ENCODE measurements at places on chromosomes 4 and X.

- no peaks in the 10 kb centered on the region for H3K36me3 ChIP-seq
- peak within 1 kb of the TSS; percentile 49 for H3K4me3 ChIP-seq
- H3K4me1 ChIP-seq = no peaks in the 10 kb centered on the region
- peaks cover 6% of the 10 kb centered on the region for H3K27me3 ChIP-seq
Observed at GRCh38 chr4:120922381-120923206, at the start of gene PRDM5. PRDM5 (minus strand) TSS chr4:120922726; CDS start chr4:120922608, 118 bp downstream.

- no peaks in the 10 kb centered on the region for H3K27me3 ChIP-seq
- H3K36me3 ChIP-seq = no peaks in the 10 kb centered on the region
- H3K4me3 ChIP-seq = no peak overlapping the region
- no peaks in the 10 kb centered on the region for H3K4me1 ChIP-seq
- DNase-seq = no peak
Observed at GRCh38 chrX:125765347-125765746, 400.7 kb downstream of the DCAF12L2 start.

GRCh38 chrX:155048977-155049619 lies 21.8 kb downstream of the CMC4 start:
- DNase-seq = no peak
- H3K4me3 ChIP-seq = no peak overlapping the region
- H3K36me3 ChIP-seq = no peaks in the 10 kb centered on the region
- H3K27ac ChIP-seq = no peak overlapping the region
- no peaks in the 10 kb centered on the region for H3K27me3 ChIP-seq

DNA sequence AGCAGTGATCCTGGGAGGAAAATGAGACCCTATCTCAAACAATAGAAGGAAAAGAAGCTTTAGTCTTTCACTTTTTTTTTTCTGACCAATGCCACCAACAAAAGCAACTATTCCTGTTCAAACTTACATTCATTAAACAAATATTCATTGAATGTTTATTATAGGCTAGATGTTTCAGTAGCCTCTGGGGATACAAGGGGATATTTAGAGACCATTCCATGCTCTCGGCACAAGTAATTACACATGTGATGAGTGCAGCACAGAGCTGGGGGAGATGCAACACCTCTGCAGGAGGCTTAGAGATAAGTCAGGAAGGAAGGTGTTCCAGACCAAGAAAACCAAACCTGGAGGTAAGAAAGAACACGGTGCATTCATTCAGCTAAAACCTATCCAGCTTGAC lies 68.3 kb downstream of the PALLD start:
- no peak overlapping the region for H3K4me3 ChIP-seq
- no peaks in the 10 kb centered on the region for H3K4me1 ChIP-seq
- H3K36me3 ChIP-seq = no peaks in the 10 kb centered on the region
- no peaks in the 10 kb centered on the region for H3K27me3 ChIP-seq
- no peak for DNase-seq

DNA sequence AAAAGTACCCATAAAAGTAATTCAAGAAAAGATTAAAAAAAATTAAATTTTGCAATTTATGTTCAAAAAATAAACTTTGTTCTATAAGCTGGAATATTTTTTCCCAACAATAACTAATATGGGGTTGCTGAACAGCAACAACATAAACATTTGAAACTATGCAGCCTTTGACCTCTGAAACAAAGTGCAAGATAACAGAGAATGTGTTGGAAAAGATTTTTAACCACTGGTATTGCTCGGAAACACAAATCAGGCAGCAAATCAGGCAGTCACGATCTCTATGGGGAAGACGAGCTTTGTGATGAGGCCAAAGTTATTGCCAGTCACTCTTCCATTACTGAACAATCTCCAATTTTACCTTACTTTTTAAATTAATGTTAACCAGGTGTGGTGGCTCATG lies 332.1 kb downstream of the PABPC4L start:
- no peaks in the 10 kb centered on the region for H3K36me3 ChIP-seq
- DNase-seq = no peak
- no peak overlapping the region for H3K4me3 ChIP-seq
- H3K27ac ChIP-seq = no peak overlapping the region

- H3K4me1 ChIP-seq = no peaks in the 10 kb centered on the region
- H3K36me3 ChIP-seq = no peaks in the 10 kb centered on the region
- no peak overlapping the region for H3K4me3 ChIP-seq
- no peaks in the 10 kb centered on the region for H3K27me3 ChIP-seq
Observed at GRCh38 chr4:23728971-23729370, 160.9 kb downstream of the PPARGC1A start.

GRCh38 chrX:103461156-103461555 lies 58.1 kb downstream of the RAB40A start:
- H3K27me3 ChIP-seq = no peaks in the 10 kb centered on the region
- no peak for DNase-seq
- no peaks in the 10 kb centered on the region for H3K36me3 ChIP-seq
- no peak overlapping the region for H3K4me3 ChIP-seq

GRCh38 chr4:110106931-110107296 lies 91.5 kb downstream of the ELOVL6 start:
- DNase-seq = no peak
- H3K4me1 ChIP-seq = peaks cover 28% of the 10 kb centered on the region
- no peak overlapping the region for H3K4me3 ChIP-seq

DNA sequence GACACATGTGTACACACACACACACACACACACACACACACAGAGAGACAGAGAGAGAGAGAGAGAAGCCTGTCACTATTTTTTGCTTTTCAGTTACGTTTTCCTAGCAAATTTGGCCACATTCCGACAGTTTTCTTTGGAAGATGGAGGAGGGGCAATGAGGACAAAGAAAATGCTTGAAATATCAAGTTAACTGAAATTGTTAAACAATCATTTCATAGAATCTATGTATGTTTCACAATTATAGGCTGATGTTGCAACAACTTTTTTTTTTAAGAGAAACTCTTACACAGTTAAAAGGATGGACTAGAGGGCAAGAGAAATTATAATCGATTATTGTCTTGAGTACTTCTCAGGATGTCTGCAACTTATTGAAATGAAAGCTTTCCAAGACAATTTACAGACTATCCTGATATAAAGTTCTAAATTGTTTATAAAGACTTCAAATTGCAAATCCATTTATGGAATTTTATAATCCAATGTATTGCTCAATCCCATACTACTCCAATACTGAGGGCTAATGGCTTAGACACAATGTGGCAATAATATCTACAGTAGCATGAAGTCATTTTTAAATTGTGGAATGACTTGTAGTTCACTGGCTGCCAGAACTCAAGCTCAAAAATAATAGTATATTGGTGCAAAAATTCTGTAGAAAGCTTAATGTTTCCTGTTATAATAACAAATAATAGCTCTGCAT lies 647.0 kb upstream of the PCDH7 start:
- H3K27me3 ChIP-seq = no peaks in the 10 kb centered on the region
- DNase-seq = no peak
- no peaks in the 10 kb centered on the region for H3K4me1 ChIP-seq
- H3K27ac ChIP-seq = no peak overlapping the region
- H3K4me3 ChIP-seq = no peak overlapping the region

GRCh38 chrX:105821471-105822121 lies 743 bp upstream of the NRK start:
- no peaks in the 10 kb centered on the region for H3K36me3 ChIP-seq
- no peak overlapping the region for H3K27ac ChIP-seq
- peak; percentile 14 for DNase-seq
- H3K4me1 ChIP-seq = no peaks in the 10 kb centered on the region

DNA sequence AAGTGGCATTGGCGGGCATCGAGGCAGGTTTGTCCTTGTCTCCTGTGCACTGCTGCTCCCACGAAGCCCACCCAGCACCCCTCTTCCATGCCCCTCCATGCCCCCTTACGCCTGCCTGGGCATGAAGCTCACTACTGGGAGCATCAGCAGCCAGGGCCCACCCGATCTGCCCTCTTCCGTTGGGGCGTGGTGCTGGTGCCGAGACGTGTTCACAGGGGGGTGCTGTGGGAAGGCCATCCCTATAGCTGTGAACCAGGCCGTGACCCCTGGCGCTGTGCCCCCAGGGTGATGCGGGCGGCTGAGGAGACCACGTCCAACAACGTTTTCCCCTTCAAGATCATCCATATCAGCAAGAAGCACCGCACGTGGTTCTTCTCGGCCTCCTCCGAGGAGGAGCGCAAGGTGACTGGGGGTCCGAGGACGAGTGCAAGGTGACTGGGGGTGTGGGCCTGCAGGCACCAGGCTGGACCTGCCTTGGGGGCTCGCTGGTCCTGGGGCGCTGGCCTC lies 19.3 kb upstream of the ADD1 start:
- no peaks in the 10 kb centered on the region for H3K36me3 ChIP-seq
- peak; percentile 55 for DNase-seq
- H3K4me1 ChIP-seq = peaks cover 13% of the 10 kb centered on the region
- H3K4me3 ChIP-seq = no peak overlapping the region

GRCh38 chr4:153763404-153763803 lies 3.6 kb upstream of the RNF175 start:
- peaks cover 7% of the 10 kb centered on the region for H3K27me3 ChIP-seq
- no peaks in the 10 kb centered on the region for H3K36me3 ChIP-seq
- no peak for DNase-seq
- H3K4me3 ChIP-seq = no peak overlapping the region
- no peak overlapping the region for H3K27ac ChIP-seq

DNA sequence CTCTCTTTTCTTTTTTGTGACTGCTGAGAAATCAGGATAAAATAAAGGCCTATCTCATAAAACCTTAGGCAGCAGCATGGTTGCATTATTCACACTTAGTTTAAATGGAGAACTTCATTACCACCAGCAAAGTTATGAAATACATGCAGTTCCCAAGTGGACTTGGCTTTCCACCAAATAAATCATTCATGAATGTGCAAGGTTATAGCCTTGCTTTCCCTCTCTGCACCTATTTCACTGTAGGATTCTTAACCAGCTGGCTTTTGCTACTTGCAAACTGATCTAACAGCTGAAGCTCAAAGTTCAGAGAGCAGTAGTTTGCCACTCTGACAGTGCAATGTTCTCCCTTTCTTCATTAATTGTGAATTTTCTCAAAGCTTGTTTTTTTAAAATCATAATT lies 140.1 kb upstream of the SMIM31 start:
- H3K27me3 ChIP-seq = no peaks in the 10 kb centered on the region
- H3K4me3 ChIP-seq = no peak overlapping the region
- H3K27ac ChIP-seq = no peak overlapping the region

DNA sequence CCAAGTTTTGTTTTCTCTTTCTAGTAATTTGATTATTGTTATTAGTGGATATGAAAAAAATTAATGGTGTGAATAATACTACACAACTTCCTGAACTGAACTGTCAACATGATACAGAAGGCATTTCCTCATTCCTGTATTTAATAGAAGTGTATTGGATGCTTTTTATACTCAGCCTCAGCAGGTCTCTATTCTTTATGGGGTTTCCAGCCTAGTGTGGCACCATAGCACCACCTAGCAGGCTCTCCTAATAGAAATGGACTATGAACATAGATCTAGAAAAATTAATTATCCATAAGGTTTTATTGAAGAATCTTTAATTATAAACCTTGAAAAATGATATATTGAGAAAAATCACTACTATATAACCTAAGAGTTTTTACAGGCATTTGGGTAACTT lies 52.4 kb downstream of the GLRB start:
- no peaks in the 10 kb centered on the region for H3K4me1 ChIP-seq
- H3K36me3 ChIP-seq = no peaks in the 10 kb centered on the region
- H3K4me3 ChIP-seq = no peak overlapping the region
- H3K27ac ChIP-seq = no peak overlapping the region

DNA sequence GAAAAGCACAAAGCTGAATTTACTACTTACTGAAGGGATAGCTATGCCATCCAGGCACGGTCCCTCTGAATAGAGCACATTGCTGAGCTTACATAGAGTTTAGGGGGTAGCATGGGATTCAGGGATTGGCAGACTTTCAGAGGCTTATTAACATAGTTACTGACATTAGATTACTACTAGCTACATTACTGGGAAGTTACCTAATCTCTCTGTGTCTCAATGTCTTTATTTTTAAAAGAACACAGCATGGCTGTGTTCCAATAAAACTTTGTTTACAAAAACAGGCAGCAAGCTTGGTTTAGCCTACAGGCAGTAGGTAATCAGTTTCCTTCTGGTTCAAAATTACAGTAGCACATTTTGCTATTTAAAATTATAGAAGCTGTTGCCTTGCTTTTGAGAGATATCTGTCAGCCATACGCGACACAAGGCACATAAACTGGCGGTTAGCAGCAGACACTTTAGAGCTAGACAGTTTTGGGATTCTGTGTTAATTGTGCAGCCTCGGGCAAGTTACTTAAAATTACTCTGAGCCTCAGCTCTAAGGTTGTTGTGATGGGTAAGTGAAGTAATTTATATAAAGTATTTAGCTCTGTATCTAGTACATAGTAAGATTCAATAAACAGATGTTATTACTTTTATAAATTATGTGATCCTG lies 6.9 kb downstream of the KLHL8 start:
- no peaks in the 10 kb centered on the region for H3K4me1 ChIP-seq
- no peak overlapping the region for H3K4me3 ChIP-seq
- no peaks in the 10 kb centered on the region for H3K36me3 ChIP-seq
- H3K27me3 ChIP-seq = no peaks in the 10 kb centered on the region
- no peak overlapping the region for H3K27ac ChIP-seq

DNA sequence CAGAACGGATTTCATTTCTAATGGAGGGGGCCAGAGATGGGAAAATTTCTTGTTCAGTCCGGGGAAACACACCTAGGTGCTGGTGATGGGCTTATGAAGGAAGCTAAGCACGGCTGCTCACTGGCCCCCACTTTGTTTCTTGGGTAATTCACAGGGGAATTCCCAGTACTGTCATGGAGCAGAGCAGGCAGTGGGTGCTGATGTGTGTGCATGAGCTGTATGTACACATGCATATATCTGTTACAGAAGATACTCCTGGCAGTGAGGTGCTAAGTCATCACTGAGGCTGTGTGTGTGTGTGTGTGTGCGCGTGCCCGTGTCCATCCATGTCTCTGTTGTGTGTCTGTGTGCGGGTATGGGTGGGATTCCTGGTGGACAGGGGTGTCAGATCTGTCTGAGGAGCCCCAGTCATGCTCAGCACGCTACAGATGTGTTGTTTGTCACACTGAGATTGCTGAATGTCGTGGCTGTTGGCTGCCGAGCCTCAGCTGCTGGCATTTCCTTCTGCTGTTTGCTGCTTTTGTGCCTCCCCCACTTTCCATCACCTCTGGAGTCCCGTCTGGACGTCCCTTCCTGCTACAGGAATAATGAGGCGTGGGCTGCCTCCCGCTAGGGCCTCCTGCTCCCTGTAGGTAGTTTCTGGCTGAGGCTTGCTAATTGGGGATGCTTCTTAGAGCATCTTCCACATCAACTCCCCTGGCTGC lies 53.3 kb downstream of the JADE1 start:
- H3K27ac ChIP-seq = no peak overlapping the region
- no peaks in the 10 kb centered on the region for H3K27me3 ChIP-seq
- no peak overlapping the region for H3K4me3 ChIP-seq
- no peaks in the 10 kb centered on the region for H3K36me3 ChIP-seq
- no peaks in the 10 kb centered on the region for H3K4me1 ChIP-seq
- no peak for DNase-seq

- H3K36me3 ChIP-seq = no peaks in the 10 kb centered on the region
- no peak for DNase-seq
- no peak overlapping the region for H3K27ac ChIP-seq
- H3K4me1 ChIP-seq = no peaks in the 10 kb centered on the region
- H3K4me3 ChIP-seq = no peak overlapping the region
Observed at GRCh38 chrX:5307416-5307815, 921.3 kb downstream of the NLGN4X start.

GRCh38 chrX:20218836-20219505 lies 47.7 kb downstream of the RPS6KA3 start:
- peak overlapping the region; percentile 76 for H3K27ac ChIP-seq
- DNase-seq = peak; percentile 35
- H3K36me3 ChIP-seq = no peaks in the 10 kb centered on the region
- peak overlapping the region; percentile 35 for H3K4me3 ChIP-seq

GRCh38 chr4:37639551-37640285 lies 46.5 kb downstream of the RELL1 start:
- peaks cover 33% of the 10 kb centered on the region for H3K4me1 ChIP-seq
- H3K4me3 ChIP-seq = no peak overlapping the region
- no peak for DNase-seq
- no peaks in the 10 kb centered on the region for H3K36me3 ChIP-seq
- peak overlapping the region; percentile 47 for H3K27ac ChIP-seq

Measured in right lobe of liver (tissue), 6 donors.